ENCODE measurements at places on chromosomes 4 and X.

DNA sequence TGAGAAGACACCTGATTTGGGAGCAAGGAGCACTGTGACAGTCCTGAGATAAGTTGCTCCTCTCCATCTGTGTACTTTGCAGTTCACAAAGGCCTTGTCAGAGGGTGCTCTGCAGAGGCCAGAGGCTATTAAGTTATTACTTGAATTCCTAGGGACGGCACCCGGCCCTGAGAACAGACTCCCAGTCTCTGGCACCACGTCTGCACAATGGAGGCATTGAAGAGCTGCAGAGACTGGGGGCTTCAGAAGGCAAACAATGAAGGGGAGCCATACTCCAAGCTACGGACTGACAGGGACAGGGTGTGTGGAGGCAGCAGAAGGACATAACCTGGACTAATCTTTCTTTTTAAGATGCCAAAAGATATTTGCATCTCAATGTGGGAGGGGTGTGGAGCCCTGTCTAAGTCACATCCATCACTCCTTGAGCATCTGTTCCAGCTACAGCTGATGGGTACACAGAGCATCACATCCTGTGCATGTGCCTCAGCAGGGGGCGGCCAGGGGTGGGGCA lies 11.5 kb downstream of the RASGEF1B start:
- DNase-seq, result no peak

DNA sequence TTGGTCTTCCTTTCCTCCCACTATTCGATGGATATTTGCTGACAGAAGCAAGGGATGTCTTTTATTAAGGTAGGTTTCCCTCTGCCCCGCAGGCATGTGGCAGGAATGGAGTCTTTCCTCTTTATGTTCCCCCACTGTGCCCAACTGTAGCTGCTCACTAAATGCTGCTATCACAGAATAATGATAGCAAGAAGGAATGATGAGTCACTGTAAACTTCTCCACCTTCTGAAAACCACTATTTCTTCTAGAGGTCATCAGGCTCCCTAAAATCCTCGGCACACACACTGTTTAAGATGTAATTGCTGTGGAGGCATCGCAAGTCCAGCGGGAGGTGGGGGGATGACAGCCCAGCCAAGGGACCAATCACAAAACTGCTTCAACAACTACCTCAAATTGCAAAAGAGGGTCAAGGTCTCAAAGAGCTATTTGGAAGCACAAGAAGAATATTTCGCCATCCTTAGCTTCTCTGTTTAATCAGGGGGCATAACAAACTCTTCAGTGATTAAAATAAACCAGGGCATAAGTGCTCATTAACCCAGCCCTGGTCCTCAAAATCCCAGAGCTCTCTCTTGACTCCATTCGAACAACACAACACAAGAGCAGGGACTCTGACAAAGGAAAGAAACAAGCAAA lies 13.9 kb downstream of the QDPR start:
- DNase-seq, result no peak

GRCh38 chrX:1205681-1206611 lies 6.5 kb downstream of the CRLF2 start:
- peak; percentile 80 for DNase-seq

- no peak for DNase-seq
Measured at GRCh38 chr4:3760841-3761240, 5.3 kb upstream of the ADRA2C start.

DNA sequence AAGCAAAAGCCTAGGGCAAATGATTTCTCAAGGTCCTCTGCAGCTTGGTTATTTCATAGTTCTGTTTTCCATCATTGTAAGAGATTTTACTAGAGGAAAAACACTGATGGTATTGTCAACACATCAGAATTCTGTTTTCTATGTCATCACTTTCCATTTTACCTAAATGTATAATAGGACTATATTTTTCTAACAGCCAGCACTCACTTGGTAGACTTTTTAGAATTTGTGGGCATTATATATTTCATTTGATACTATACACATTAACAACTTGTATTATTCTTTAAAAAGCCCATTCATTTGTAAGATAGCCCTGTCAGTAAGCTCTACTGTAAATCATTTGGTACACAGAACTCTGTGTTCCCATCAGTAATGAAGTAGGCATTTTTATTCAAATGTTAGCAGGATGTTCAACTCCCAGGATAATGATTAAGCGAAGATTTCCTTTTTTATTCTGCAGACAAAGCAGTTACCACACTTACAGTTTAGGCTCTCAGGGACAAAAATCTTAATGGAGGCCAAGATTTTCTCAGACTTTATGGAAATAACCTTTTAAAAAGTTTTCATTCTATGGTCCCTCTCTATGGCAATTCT lies 143.6 kb upstream of the TEX13C start:
- no peak for DNase-seq

GRCh38 chrX:110425222-110426154 lies 66.8 kb downstream of the RTL9 start:
- no peak for DNase-seq

- DNase-seq, result no peak
Measured at GRCh38 chr4:7740866-7741525, 198.7 kb downstream of the AFAP1 start.

- no peak for DNase-seq
Measured at GRCh38 chr4:41257906-41258305, 1.2 kb downstream of the UCHL1 start.

- DNase-seq, result no peak
Measured at GRCh38 chr4:84767168-84767567, 184.2 kb downstream of the CDS1 start.

DNA sequence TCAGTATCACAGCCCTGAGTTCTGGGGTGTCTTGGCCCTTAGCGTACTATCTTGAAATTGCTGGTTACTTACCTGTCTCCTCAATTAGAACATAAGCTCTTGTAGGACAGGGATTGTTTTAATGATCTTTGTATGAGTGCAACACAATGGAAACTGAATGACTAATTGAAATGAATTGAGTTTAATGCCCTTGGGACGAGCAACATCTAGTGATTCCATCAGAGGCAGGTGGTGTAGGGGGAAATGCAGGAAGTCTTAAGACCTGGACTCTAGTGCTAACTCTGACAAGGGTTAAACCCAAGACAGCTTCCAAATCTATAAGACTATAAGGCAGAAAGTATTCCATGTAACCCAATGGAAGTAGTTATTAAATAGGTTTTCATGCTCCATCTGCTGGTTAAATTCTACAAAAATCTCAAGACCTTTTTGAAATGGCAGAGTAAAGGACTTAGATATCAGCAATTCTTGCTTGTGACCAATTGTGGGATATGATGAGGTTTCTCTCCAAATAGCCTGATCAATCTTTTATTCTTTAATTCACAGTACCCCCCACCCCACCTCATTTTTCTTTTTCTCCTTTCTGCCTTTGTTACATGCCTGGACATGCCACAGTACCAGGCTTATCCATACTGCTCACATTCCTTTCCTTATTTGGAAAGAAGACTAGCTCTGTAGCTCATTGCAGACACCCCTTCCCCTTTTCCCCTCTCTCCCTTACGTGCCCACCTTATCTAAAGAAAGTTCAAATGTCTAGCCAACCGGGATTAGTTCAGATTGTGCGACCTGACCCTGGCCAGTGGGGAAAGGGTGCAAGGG lies 340.8 kb downstream of the PAPSS1 start:
- DNase-seq, result no peak

- no peak for DNase-seq
Measured at GRCh38 chrX:17499512-17499911, 124.5 kb downstream of the NHS start.

DNA sequence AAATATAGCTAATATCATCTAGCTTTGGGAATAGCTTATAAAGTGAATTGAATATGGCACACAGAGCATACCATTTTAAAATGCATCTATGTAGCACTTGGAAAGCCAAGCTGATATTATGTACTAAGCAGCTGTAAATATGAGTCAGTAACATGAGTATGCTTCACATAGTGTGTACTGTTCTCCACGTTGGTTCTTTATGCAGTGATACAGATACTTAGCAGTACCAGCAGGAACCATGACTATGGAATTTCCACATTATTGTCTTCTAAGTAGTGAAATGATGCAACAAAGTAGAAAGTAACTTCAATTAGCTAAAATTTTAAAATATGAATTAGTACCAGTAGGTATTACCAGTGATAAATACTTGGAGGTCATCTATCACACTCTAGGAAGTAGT lies 320.1 kb downstream of the BMPR1B start:
- no peak for DNase-seq

- no peak for DNase-seq
Measured at GRCh38 chrX:39163581-39164126, 362.4 kb downstream of the MID1IP1 start.

GRCh38 chr4:113645771-113646441 lies 115.6 kb downstream of the CAMK2D start:
- peak; percentile 16 for DNase-seq

GRCh38 chr4:150821641-150822040 lies 193.4 kb downstream of the LRBA start:
- no peak for DNase-seq

- no peak for DNase-seq
Measured at GRCh38 chr4:48774760-48775710, 5.0 kb downstream of the FRYL start.

GRCh38 chrX:15151267-15152186 lies 118.4 kb downstream of the ASB9 start:
- DNase-seq, result no peak

DNA sequence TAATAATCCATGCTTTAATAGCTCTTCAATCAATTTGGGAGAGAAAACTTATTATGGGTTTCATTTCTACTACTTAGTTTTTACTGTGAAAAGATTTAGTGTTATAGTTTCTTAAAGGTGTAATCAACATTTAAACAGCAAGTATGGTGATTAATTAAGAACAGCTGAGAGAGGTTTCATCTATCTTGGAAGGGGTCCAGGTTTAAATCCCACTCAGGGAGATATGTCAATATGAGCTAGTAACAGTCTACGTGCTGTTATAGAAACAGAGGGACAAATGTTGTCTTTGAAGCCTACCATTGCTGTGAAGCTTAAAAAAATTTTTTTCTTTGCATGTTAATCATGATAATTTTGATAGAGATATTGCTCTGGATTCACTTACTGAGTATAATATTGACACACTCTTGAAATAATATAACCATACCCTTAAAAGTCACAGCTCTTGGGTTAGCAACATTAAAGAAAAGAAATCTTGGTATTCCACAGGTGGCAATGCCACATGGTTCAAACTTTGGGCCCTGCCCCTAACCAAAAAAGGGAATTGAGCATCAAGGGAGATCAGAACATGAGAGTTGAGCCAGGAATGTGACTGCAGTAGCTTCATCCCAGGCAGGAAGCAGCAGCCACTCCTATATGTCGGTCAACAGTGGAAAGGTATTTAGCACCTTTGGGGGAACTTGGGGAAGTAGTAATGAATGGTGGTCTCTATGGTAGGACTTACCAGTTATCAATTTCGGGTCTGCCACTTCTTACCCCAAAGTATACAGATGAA lies 107.8 kb downstream of the ANK2 start:
- no peak for DNase-seq

- DNase-seq, result no peak
Measured at GRCh38 chr4:88062311-88062710, 54.9 kb downstream of the PKD2 start.

DNA sequence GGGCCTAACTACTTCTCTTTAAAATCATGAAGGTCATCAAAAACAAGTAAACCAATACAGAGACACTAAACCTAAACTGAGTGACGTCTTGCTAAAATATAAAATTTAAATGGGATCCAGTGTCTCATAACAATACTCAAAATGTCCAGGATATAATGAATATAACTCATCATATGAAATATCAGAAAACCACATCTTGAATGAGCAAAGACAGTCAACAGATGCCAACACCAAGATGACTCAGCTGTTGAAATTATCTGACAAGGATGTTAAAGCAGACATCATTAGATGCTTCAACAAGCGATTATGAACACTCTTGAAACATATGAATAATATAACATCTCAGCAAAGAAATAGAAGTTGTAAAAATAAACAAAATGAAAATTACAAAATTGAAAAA lies 8.3 kb downstream of the NAP1L2 start:
- DNase-seq, result no peak

DNA sequence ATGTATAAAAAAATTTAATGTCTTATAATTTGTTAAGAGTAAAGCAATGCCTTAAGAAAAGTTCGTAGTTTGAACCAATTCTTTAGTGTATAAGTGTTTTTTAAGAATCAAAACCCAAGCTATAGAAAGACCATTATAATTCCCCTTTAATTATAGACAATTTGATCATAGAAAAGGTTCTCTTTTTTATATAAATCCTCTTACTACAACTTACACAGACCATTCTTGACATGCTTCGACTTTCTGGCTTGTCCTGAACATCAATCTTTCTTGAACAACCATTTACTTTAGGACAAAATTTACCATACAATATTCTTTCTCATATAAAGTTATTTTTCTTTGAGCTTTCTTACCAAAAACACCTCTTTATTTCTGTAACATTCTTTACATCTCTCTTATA lies 330.5 kb upstream of the SPANXN1 start:
- DNase-seq, result no peak

DNA sequence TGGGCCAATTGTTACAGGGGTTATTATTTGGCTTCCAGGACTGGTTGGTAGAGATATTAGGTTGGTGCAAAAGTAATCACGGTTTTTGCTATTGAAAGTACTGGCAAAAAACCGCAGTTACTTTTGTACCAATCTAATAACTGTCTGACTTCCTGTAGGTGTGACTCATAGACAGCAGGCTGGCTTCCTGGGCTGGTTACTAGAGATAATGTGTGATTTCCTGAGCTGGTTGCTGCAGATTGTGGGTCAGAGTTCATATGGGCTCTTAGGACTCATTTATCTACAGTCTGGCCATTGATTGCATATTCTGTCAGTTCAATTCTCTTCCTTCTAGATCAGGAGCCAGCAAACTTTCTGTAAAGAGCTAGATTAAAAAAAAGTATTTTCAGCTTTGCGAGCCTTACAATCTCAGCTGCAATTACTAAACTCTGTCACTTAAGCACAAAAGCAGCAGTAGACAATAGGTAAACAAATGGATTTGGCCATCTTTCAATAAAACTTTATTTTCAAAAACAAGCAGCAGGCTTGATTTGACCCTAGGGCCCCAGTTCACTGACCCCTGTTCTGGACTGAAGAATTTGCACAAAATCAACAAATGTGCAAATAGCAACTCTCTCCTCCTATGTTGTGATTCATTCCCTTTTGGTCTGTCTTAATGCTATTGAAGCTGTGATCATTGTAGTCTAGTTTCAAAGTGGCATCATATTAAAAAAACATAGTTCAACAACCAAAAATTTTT lies 50.8 kb upstream of the BOD1L1 start:
- no peak for DNase-seq

DNA sequence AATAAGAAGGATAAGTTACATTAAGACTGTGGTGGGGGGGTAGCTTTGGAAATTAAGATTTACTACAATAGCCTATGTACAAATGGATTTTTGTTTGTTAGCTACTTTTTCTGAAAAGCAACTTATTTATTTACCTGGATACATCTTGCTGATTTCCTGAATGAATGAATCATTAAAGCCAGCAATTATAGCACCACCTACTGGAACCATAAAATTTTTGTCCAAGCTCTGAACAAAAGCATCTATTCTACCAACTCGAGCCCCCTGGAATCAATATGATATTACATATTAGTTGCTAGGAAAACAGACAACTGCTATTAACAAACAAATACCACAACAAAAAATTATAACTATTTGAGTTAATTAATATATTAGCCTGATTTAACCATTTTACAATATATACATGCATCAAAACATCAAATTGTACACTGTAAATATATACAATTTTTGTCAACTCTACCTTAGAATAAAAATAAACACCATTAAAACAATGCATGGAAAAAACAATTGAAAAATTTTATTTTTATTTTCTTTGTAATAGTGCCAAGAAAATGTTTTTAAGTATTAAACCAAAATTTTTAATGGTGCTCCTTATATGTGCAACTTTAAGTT lies 15.3 kb downstream of the SEPSECS start:
- no peak for DNase-seq

GRCh38 chr4:188127214-188127874 lies 11.9 kb upstream of the TRIML1 start:
- peak; percentile 32 for DNase-seq
